ENCODE measurements at places on chromosomes 13 and 19.

GRCh38 chr19:49987159-49987698, 26.3 kb upstream of the SIGLEC11 start:
- peak; percentile 92 for DNase-seq
- no peak overlapping the region for H3K27ac ChIP-seq
- peaks cover 3% of the 10 kb centered on the region for H3K4me1 ChIP-seq
- H3K36me3 ChIP-seq = no peaks in the 10 kb centered on the region
- no peak overlapping the region for H3K4me3 ChIP-seq
- H3K27me3 ChIP-seq = no peaks in the 10 kb centered on the region

DNA sequence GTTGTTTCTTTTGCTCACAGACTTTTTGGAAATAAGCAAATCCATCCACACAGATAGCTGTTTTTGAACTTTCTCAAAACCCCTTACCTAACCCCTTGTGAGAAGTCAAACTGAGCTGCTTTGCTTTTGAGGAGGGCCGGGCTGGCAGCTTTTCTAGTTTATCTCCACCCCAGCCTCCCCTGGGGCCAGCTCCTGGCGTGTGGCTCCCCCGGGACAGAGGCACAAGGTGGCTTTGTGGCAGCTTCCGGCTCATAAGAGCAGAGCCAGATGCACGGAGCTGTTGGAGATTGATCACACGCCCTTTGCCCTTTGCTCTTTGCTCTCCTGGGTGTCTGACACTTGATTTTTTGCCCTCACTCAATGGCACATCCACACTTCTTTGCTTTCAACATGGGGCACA, 24.9 kb upstream of the RNF113B start:
- DNase-seq = no peak
- no peaks in the 10 kb centered on the region for H3K36me3 ChIP-seq
- no peak overlapping the region for H3K27ac ChIP-seq
- H3K4me1 ChIP-seq = no peaks in the 10 kb centered on the region
- no peak overlapping the region for H3K4me3 ChIP-seq
- H3K27me3 ChIP-seq = no peaks in the 10 kb centered on the region

DNA sequence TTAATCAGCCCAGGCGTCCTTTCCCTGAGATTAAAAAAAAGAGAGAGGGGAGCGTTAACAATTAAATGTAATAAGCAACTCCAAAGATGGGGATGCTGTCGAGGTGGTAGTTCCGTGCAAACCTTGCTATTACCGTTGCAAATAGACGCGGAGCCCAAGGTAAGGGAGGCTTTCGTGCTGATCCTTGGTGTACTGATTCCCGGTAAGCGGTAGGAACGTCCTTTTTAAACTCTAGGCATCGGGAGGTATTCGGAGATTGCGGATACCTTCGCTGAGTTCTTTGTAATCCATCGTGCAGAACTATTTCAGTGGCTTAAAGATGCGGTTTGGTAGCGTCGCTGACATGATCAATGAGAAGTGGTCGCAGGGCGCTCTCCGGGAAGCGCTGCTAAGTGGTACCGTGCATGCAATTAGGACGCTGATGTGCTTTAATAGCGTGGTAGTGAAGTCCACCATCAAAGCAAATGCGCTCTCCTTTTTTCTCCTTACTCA, 3.1 kb downstream of the SLITRK5 start:
- DNase-seq = no peak
- H3K4me3 ChIP-seq = no peak overlapping the region
- H3K4me1 ChIP-seq = peaks cover 13% of the 10 kb centered on the region

DNA sequence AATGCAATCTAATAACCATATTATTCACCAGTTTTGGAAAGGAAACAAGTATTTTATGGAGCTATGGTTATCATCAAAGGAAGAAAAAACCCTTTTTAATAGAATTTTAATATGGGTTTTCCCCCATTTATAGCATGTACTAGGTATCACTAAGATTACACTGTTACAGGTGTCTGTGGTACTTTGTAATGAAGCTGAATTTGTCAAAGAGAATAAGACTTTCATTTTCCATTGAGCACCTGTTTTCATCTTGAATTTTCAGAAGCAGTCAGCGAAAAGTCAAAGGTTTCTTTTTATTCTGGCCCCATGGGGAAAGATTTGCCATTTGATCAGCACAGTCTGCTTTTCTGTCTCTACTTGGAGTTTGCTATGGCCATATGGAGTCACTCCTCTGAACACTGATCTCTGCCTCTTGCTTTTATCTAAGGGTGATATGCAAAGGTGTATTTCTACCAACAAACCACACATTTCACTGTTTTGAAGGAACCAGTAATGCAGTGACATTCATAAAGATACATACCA, 590.0 kb downstream of the DCT start:
- no peaks in the 10 kb centered on the region for H3K36me3 ChIP-seq
- H3K4me3 ChIP-seq = no peak overlapping the region
- no peak for DNase-seq

DNA sequence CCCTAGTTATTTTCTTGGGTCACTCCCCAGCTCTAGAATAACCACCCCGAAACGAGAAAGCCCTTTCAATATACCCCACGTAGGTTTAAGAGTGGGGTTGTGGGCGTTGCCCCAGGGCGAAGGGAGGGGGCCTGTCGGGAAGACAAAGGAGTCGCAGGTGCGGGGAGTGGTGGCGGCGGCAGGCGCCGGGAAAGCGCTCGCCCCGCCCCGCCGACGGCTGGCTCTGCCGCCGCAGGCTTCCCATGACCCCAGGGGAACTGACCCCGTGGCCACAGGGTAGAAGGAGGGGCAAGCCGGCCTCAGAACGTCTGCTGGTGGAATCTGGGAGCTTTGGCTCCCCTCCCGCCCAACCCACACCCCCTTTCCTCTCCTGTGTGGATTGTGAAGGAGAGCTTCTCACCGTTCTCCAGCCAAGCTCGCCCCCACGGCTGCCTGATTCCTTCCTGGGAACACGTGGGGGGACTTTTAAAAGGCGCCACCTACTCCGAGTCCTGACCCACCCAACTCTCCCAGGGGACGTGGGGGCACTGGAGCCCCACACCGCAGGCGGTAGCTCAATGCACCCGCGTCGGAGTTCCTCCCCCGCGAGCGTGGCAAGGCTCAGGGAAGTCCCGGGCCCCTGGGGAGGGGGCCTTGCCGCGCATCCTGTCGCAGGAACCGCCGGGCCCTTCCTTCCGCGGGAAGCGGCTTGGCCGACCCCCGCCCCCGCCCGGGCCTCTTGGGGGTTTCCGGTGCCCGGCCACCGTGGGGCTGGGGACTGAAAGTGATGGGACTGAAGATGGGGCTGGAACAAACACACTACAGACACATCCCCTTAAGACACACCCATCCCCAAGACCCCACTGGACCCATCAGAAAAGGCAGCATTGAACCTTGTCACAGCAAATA, 5.5 kb downstream of the IER2 start:
- H3K4me3 ChIP-seq = peak overlapping the region; percentile 86
- no peaks in the 10 kb centered on the region for H3K27me3 ChIP-seq
- no peaks in the 10 kb centered on the region for H3K36me3 ChIP-seq
- DNase-seq = peak; percentile 90
- peaks cover 3% of the 10 kb centered on the region for H3K4me1 ChIP-seq

DNA sequence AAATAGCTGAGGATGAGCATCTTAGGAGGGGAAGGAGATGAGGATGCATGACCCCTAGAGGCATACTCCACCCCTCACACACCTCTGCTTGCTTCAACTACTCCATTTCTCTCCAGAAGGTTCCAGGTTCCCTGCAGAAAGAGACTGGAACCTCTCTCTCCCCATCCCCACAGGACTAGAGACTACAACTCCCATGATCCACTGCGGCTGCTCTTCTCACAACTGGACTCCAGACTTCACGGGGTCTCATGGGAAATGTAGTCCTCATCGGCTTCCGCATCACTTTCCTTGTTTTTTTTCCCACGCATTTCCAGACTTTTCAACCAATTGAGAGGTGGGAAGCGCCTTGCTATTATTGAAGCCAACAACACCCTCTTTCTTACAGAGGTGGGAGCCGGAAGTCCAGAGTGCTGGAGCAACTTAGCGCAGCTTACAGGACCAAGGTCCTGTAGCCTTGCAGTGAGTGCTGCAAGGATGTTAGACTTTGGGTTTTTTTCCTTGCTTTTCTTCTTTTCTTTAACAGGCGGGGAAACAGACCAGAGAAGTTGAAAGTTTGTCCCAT, 13.9 kb upstream of the CACNG6 start:
- DNase-seq = peak; percentile 40
- no peaks in the 10 kb centered on the region for H3K4me1 ChIP-seq
- H3K27ac ChIP-seq = no peak overlapping the region
- H3K4me3 ChIP-seq = no peak overlapping the region

DNA sequence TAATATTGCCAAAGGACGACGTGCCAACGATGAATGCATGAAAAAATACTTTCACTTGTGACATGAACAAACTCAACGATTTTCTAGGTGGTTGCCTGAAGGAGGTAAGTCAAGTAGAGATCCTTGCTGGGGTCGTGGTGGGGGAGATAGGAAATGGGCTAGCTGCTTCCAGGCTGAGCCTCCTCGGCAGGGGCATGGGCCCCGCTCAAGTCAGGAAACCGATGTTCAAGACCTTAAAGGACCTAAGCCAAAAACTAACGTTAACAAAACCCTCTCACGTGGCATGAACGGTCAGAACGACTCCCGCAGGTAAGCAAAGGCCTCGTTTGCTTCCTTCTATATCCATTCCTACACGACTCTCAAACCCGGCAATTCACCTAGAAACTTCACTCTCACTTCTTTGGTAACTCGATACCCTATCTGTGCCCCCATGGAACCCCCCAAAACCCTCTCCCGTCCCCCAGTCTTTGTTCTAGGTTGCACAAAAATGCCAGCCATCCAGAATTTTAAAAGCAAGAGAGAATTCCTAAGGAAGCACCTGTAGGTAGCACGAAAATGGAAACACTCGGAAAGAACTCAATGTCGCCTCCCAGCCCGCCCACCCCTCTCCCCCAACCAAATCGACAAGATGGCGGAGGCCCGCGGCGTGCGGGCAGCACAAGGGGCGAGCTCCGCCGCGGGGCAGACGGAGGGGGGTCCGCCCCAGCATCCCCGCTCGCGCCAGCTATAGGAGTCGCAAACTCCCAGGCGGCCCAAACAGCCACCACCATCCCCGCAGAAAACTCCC, 13.6 kb downstream of the ACP4 start:
- no peak for DNase-seq
- peak overlapping the region; percentile 68 for H3K4me3 ChIP-seq
- H3K27ac ChIP-seq = peak overlapping the region; percentile 98
- peaks cover 7% of the 10 kb centered on the region for H3K4me1 ChIP-seq

DNA sequence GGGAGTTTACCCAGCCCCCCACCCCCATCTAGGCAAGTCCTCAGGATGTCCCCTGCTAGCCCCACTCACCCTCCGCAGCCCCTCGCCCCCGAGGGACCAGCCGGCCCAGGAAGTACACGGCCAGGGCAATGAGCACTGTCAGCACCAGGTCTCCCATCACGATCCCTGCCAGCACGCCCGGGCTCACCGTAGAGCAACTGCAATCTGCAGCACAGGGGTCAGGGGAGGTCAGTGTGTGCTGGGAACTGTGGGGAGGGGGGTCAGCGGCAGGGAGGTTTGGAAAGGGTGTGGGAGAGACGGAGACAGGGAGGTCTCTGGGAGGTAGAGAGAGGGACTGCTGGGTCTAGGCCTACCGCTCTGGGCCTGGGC, 734 bp downstream of the TYROBP start:
- no peak overlapping the region for H3K4me3 ChIP-seq
- no peak overlapping the region for H3K27ac ChIP-seq
- no peaks in the 10 kb centered on the region for H3K27me3 ChIP-seq
- peaks cover 3% of the 10 kb centered on the region for H3K4me1 ChIP-seq
- no peak for DNase-seq

DNA sequence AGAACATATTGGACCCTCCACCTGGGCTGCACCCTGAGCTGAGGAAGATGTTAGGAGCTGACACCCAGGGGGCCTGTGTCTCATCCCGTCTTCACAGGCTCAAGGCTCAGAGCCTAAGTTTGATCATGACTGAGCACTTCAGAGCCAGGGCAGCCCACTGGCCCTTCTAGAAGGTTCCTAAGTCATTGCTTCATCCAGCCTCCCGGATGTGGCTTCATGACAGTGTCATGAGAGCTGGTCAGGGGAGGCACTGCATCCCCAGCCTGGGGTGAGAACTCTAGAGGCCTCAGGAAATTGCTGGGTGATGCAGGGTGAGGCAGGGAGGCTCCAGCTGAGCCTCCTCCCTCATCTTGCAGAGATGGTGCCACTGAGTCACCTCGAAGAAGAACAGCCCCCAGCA, 24.9 kb upstream of the PIK3R2 start:
- H3K27ac ChIP-seq = no peak overlapping the region
- no peak overlapping the region for H3K4me3 ChIP-seq
- H3K36me3 ChIP-seq = no peaks in the 10 kb centered on the region
- DNase-seq = no peak
- H3K27me3 ChIP-seq = no peaks in the 10 kb centered on the region

DNA sequence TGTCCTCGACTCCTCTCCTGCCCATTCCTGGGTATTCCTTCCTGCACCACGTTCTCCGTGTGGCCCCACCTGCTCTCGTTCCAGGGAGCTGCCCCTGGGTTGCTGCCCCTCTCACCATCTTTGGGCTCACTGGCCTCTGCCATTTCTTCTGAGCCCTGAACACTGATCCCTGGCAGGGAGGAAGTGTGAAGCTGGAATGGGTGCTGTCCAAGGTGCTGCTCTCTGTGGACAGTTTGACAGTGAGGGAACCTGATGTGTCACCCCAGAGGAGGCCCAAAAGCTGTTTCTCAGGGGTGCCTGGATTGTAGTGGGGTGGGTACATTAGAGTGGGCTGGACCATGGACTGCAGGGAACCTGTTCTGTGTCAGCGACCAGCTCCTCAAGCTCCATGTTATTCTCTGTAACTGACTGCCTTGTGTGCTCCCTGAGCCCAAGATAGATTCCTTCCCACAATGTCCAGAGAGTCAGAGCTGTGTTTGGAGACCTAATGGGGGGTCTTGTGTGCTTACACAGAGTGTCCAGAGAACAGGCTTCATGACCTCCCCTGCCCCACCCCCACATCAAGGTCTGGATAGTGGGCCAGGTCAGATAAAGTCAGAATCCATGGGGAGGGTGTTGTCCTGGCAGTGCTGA, 7.2 kb upstream of the CEACAM8 start:
- H3K4me3 ChIP-seq = no peak overlapping the region
- H3K36me3 ChIP-seq = no peaks in the 10 kb centered on the region
- no peaks in the 10 kb centered on the region for H3K4me1 ChIP-seq
- no peak for DNase-seq
- H3K27me3 ChIP-seq = no peaks in the 10 kb centered on the region

DNA sequence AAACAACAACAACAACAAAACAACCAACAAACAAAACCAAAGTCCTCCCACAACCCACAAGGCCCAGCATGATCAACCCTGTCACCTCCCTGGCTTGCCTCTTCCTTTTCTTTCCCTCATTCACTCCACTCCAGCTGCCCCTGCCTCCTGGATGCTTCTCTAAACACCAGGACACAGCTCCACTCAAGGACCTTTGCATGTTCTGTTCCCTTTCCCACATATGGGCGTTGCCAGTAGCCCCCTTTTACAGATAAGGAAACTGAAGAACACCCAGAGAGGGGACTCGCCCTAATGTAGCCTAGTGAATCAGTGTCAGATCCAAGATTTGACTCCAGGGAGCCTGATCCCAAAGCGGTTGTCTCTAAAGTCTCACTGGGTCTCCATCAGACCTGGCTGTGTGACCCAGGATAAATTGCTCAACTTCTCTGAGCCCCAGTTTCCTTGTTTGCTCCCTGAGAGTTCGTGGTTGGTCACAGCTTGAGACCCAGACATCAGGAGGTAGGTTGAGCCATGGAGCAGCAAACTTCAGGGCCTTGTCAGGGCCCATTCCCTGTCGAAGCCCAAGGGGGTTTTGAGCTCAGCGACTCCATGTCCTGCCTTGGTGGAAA, 3.0 kb upstream of the DOCK6 start:
- no peaks in the 10 kb centered on the region for H3K4me1 ChIP-seq
- H3K27ac ChIP-seq = no peak overlapping the region
- no peaks in the 10 kb centered on the region for H3K36me3 ChIP-seq
- no peak overlapping the region for H3K4me3 ChIP-seq
- no peaks in the 10 kb centered on the region for H3K27me3 ChIP-seq
